Memory B cell (primary cell): ENCODE measurements at places on chromosomes 16 and 17.

DNA sequence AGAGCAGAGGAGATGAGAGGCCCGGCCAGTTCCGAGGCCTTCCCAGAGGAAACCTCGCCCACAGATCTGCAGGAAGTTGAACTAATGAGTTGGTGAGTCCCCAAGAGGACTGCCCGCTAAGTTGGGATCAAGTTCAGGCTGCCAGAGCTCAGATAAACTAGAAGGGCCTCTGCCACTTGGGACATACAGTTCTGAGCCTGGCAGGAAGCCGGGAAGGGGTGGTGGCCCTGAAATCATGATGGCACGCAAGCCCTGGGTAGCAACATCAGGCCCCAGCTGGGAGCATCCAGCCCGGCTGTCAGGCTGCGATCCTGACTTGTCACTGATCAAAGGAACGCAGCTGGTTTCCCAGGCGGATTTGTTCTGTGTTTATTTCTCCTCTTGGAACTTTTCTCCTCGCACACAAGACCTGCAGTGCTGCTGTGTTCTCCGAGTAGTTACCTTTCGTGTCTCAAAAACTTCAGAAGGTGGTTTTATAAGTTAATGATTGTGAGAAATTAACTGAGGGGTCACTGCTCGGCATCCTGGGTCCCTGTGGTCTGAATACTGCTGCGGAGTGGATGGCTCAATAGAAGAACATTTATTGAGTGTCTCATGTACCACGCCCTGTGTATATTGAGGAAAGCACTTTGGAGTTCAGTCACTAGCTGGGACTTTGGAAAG is 8.0 kb upstream of the WFDC1 start:
- no peak for DNase-seq

DNA sequence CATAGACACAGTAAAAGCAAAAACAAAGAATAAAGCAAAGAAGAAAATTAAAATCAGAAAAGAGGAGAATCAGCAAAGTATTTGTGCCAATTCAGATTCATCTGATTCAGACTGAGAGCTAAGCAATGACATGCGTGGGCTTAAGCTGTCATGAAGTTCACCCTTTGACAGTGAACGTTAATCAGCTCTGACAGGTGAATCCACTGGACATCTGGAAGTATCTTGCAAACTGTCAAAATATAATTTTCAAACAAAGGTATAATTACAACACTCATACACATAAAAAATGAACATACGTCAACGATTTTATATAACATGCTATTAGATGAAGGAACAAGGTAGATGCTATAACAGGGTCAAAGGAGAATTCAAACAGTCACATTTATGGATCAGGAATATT is 596.3 kb upstream of the SALL1 start:
- no peak for DNase-seq

DNA sequence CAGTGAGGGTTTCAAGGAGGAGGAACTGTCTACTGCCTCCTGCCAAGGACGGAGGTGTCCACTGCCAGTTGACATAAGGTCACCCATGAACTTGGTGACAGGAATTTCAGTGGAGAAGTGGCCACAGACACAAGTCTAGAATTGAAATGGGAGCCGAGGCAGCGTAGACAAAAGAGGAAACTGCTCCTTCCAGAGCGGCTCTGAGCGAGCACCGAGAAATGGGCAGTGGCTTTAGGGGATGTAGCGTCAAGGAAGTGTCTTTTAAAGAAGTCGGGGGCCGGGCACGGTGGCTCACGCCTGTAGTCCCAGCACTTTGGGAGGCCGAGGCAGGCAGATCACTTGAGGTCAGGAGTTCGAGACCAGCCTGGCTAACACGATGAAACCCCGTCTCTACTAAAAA is 3.1 kb upstream of the SERPINF1 start:
- no peak for DNase-seq

GRCh38 chr16:86757704-86758040 is 179.3 kb downstream of the FOXL1 start:
- DNase-seq: no peak

DNA sequence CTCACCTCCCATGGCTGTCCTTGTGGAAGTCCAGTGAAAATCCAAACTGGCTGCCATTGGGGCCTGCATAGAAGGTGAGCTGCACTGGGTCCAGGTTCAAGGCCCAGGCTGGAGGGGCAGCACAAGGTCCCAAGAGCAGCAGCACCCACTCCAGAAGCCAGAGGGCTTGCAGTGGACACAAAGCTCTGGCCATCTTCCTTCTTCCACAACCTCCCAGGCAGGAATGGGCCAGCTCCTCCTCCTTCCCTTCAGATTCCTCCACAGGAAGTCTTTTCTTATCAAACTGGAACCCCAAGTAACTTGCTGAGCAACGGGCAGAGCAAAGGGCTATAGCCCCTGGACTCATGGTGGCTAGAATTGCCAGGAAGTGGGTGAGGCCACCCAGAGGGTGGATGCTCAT is at the start of gene ITGA2B:
Gene ITGA2B (minus strand): TSS at position 369 of the 400 bp plus-strand sequence. CDS start 176 bp downstream, at position 193.
- no peak for DNase-seq

- no peak for DNase-seq
Measured at GRCh38 chr16:59039066-59039720, 305.1 kb upstream of the GOT2 start.

- DNase-seq: no peak
Measured at GRCh38 chr16:67506468-67506867, 22.2 kb upstream of the RIPOR1 start.

DNA sequence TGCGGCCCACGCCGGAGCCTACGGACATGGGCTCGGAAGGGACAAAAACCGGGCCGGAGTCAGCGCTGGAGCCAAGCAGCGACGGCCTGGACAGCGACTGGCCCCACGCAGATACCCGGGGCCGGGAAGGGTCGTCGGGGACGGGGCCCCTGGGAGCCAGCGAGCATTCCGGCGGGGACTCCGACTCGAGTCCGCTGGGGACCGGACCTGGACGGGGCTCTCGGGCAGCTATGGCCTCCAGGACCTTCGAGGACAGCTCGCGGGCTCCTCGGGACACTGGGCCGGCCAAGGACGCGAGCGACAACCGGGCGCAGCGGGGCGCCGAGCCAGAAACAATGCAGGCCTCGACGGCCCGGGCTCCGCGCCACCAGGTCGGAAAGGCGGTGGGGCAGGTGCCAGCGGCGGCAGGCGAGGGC is 1.0 kb downstream of the MYO15B start:
- DNase-seq: no peak
